RWPE1 (cell line): ENCODE measurements at places on chromosomes 12 and 14.

DNA sequence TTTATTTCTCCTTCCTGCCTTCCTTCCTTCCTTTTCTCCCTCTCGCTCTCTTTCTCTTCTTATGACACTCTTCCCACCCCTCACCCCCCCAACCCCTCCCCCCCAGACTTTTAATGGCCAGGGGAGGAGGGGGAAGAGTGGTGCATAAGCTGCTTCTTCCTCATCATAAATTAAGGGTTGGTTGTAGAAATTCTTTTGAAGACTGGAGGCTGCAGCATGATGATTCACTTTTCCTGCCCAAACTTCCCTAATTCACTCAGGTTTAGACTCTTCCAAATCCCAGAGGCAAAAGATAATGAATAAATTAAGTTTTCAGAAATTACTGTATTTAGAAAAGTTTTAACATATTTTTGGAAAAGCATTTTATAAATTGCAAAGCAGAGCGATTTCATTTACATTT lies 58.2 kb downstream of the GRIP1 start:
- no peak for DNase-seq

GRCh38 chr14:71141701-71142374 lies 234.6 kb downstream of the PCNX1 start:
- no peak for DNase-seq

DNA sequence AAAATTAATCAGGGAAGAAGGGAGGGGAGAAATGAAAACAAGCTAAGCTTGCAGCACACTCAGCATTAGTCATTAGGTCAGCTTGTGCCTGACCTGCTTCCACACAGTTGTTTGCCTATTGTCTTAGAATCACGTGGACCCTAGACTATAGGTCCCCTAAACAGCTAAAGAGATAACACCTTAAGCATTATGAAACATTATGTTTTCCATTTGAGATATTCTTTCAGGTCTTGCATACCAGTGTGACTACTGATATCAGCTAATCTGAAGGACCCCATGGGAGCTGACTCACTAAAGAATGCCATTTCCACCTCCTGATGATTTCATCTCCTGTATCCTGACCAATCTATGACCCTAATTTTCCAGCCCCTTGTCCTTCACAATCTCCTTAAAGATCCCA lies 154.1 kb upstream of the FUT8 start:
- peak; percentile 45 for DNase-seq

DNA sequence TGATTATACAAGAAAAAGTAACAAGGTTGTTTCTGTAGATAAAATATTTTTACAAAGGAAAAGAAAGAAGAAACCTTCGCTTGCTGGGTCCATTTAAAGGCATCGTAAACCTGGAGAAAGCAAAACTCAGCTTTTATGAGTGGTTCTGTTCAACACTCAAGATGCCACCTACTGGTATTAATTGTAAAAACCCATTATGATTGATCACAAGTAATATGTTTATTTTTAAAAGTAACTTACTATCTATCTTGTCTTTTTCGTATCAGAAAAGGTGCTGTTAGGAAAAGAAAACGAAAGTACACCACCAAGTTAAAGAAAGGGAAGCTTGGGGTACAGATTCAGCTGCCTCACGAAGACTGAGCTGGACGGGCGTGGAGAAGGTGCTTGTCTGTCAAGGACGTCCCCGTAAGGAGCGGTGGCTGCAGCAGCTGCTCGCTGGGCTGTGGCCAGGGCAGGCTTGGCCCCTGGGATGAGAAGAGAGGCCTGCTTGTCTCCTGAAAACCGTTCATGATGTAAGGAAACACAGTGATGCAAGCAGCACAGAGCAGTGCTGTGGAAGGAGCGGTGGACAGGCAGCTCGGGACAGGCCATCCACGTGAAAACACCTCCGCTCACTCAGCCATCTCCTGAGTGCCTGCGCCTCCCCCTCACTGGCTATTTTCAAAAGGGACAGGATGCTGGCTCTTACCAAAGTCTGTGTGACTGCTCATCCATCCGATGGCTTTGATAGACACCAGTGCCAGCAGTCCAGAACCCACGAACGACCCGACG lies 25.0 kb downstream of the SLC15A4 start:
- no peak for DNase-seq
